ENCODE measurements at places on chromosomes 3 and 15.

DNA sequence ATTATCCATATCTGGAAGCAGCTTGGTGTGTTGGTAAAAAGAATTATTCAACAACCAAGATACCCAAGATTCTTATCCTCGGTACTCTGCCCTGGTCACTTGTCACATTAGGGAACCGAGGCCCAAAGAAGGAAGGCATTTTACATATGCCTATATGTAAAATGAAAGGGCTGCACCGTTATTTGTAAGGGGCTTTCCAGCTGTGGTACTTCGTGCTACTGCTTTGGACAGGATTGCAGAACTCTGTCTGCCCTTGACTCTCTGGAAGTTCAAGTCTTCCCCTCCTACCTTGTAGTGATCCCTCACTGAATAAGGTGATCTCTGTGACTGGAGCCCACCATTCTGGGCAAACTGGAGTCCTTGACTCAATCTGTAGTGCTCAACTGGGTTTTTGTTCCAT is 198.9 kb upstream of the TOPAZ1 start:
- DNase-seq = no peak

DNA sequence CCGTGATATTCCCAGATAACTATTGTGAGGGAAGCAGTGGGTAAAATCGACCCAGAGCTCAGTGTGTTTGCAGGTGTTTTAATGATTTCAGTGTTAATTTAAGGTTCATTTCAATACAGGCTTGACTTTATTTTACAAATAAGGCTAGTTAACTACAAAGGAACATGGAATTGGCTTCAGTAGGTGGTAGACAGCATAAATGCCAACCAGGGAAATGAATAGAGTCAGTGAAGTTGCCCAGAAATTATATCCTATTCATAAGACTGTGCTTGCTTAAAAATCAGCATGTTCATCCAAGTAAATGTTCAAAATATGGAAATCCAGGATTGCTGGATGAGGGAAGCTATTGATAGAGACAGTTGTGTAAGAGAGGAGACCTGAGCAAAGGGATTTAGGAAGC is 66.1 kb downstream of the LARS2 start:
- no peak for DNase-seq

DNA sequence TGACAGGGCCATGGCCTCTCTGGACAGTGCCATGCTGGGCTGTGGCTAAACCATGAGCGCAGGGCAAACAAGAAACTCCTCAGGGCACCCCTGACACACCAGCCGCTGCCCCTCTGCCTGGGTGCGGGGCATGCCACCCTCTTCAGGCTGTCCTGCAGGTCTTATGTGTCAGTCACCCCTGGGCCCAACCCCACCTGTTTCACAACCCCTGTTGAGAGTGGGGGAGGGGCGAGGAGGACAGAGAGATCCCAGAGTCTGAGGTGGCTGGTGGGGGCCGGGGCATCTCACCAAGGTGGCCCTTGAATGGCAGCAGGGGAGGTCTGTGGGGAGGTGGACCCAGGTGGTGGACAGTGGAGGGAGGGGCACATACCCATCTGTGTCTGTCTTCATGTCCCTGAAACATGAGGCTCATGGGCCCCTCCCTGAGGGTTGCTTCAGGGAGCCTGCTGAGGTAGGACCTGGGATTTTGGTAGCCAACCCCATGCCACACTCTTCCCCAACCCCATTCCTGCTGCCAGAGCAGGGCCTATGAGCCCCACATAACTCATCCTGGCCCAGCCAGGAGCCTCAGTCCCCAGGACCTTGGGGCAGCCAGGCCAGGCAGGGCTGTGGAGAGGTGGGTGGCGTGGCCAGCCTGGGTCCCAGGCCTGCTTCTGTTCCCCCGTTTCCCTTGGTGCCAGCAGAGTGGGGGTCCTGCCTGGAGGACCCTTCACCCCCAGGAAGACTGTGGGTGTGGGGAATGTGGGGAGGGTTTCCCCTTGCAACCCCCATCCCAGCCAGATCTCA is 1.7 kb upstream of the STAB1 start:
- DNase-seq = no peak

- DNase-seq = no peak
These were observed 6.9 kb upstream of the PCSK6 start for GRCh38 chr15:101496198-101496986.

DNA sequence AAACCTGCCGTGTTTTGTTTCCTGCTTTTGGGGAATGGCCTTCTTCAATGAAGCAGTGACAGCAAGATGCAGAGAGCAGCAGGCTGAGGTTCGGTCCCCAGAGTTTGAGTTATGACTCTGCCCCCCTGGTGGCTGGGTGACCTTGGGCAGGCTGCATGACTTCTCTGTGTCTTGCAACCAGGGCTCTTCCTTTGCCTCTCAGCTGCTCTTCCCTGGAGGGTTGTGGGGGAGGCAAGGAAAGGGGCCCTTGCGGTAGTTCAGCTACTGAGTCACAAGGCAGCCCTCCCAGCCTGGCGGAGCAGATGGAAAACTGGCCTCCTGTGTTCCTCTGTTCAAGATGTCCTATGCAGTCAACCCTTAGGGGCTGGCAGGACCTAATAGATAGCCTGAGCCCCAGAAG is 17.1 kb downstream of the CTXND1 start:
- peak; percentile 17 for DNase-seq

- no peak for DNase-seq
These were observed 46.5 kb downstream of the FRMD5 start for GRCh38 chr15:44148580-44148979.

DNA sequence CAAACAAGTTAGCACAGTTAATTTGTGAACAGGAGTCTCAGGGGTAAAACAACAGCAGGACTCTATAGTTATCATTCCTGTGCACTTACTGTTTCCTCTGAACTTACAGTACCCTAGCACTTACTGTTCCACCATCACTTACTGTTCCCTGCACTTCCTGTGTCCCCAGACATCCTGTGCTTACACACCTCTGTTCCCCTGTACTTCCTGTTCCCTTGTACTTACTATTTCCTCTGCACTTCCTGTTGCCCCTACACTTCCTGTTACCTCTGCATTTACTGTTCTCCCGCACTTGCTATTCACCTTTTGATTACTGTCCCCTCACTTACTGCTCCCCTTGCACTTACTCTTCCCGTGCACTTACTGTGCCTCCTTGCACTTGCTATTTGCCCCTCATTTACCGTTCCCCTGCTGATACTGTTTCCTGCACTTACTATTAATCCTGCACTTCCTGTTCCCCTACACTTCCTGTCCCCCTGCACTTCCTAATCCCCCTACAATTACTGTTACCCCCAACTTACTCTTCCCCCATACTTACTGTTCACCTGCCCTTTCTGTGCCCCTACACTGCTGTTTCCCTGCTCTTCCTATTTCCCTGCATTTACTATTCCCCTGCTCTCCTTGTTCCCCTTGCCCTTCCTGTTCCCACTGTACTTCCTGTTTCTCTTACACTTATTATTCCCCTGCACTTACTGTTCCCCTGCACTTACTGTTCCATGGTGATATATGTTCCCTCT is 30.3 kb downstream of the TPRA1 start:
- no peak for DNase-seq

DNA sequence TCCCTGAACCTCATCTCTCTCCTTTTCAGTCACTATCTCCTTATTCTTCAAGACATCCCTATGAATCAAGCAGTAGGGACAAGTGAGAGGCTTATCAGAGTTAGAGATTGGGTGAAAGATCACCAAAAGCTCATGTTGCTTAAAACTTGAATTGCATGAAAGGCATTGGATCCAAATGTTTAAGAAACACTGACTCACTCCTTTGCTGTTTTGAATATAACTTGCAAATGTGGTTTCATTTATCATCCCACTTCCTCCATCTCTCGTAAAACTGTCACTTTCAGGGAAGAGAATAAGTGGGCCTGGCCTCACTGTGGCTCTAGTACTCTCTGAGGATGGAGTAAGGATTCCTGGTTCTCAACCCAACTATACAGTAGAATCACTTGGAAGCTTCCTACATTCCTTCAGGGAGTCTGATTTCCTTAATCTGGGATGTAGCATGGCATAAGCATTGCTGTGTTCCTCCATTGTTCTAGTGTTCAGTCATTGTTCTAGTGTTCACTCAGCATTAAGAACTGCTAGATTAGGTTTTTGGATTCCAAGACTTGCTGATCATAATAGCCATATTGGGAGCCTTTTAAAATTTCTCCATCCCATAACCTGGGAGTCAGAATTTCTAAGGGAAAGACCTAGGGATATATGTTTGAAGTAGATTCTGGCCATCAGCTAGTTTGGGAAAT is 171.8 kb downstream of the TMEM108 start:
- DNase-seq = no peak

DNA sequence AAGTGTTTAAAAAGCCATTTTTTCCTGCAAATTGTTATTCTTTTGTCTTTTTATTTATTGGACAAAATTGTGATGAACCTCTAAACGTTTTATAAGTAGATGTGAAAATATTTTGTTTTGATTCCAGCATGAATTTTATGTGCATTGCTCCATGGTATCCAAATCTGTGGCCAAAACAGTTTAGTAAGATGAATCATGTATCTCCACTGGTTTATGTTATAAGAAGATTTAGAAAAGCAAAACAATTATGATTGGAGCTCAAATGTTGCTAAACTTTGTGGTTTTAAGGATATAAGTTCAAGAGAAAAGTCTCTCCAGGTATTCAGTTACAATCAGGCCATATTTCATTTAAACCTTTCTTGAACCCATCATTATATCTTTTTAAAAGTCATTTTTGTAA is 80.9 kb downstream of the NECTIN3 start:
- no peak for DNase-seq

DNA sequence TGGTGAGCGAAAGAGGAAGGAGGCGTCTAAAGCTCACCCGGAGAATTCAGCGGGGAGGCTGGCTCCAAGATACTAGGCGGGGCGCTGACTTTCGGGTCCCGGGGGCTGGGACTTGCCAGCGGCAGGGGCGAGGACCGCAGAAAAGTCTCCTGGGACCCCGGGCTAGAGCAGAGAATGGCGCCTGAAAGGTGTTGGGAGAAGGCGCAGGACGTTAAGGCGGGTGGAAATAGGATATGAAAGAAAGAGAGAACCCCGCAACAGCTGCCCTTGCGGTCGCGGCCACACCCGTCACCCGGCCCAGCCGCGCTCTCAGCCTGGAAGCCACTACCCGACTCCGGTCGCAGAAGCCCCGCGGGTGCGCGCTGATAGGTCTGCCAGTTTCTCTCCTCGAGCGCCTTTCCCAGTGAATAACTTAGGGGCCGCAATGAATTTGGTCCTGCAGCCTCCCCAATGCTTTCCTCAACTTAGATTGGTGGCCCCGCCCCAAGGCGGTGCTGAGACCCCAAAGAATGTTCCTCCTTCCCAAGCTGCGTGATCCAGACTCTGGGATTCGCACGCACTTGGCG is 604 bp downstream of the LTK start:
- no peak for DNase-seq

All from kidney capillary endothelial cell (primary cell).